ENCODE measurements at places on chromosomes 11 and 22.

DNA sequence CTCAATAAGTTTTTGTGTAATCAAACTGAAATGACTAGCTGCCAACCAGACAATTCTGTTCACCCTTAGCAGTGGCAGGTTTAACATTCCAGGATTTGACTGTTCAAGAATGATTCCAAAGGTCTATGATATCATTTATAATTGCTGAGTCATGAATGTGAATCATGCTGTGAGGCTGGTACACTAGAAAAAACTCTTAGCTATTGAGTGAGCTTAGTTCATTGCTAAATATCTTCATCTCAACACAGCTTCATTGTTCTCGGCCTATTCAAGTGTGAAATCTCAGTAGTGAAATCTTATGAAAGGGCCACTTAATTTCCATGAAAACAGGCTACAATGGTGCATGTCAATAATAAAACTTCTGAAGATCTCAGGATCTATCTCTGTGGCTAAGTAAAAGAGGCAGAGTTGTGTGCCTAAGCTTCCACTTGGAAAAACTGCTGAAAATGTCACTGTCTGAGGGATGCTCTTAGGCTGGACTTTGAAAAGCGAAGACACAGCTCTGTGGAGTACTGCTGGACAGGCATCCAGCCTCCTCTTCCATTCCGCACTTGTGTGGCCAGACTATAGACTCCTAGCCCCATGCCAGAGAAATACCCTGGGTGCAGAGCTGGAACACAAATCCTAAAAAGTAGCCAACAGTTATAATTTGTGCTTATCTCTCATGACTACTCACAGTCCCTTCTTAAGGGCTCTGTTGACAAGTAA is 12.8 kb downstream of the AQP11 start:
- DNase-seq: peak; percentile 75

DNA sequence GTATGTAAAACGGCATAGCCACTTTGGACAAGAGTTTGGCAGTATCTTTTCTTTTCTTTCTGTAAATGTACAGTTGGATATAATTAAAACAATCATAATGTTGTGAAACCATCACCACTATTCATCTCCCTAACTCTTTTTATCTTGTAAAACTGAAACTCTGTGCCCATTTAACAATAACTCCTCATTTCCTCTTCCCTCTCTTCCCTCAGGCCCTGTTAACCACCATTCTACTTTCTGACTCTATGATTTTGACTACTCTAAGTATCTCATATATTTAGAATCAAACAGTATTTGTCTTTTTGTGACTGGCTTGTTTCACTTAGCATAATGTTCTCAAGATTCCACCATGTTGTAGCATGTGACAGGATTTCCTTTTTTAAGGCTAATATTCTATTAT is 10.2 kb downstream of the SCUBE2 start:
- DNase-seq: no peak

DNA sequence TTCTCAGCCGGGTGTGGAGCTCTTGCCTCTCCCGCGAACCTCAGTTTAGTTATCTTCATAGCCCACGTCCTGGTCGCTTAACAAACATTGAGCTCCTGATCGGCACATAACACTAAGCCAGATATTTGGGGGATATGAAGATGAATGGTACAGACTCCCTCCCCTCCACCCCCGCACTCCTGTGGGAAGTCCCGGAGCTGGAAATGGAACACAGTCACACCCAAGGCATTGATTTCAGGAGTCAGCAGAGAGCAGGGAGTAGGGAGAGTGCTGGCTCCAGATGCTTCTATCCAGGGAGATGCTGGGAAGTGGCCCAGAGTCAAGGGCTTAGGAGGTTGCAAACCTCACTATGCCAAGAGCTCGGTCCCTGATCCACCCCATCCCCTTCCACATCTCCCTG is 26.1 kb upstream of the CABP7 start:
- no peak for DNase-seq

GRCh38 chr11:17601676-17602075 is 54.6 kb downstream of the OTOG start:
- DNase-seq: no peak

GRCh38 chr11:79055856-79056631 is 384.8 kb downstream of the TENM4 start:
- no peak for DNase-seq

GRCh38 chr22:45790401-45790800 is 118.8 kb downstream of the ATXN10 start:
- no peak for DNase-seq

- no peak for DNase-seq
Measured at GRCh38 chr11:3882655-3883054, 27.2 kb downstream of the STIM1 start.

- no peak for DNase-seq
Measured at GRCh38 chr11:34313099-34313517, 44.7 kb downstream of the ABTB2 start.

GRCh38 chr22:50260434-50260800 is 1.1 kb downstream of the MAPK12 start:
- no peak for DNase-seq

DNA sequence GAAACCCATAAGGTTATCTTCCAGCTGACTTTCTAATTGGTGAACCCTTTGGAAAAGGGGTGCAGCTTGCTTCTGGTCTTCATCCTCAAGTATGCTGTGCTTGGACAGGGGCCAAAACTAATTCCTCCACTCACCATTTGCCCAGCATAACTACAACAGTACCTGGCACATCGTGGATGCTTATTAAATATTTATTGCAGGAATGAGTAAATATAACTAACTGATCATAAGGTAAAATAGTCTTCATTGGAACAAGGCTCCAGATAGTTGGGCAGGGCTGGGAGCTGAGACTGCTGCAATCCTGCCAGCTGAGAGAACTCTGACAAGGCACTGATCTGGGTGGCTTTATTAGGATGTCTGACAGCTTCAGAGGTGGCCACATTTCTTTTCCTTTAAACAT is 2.4 kb upstream of the SIDT2 start:
- DNase-seq: no peak

DNA sequence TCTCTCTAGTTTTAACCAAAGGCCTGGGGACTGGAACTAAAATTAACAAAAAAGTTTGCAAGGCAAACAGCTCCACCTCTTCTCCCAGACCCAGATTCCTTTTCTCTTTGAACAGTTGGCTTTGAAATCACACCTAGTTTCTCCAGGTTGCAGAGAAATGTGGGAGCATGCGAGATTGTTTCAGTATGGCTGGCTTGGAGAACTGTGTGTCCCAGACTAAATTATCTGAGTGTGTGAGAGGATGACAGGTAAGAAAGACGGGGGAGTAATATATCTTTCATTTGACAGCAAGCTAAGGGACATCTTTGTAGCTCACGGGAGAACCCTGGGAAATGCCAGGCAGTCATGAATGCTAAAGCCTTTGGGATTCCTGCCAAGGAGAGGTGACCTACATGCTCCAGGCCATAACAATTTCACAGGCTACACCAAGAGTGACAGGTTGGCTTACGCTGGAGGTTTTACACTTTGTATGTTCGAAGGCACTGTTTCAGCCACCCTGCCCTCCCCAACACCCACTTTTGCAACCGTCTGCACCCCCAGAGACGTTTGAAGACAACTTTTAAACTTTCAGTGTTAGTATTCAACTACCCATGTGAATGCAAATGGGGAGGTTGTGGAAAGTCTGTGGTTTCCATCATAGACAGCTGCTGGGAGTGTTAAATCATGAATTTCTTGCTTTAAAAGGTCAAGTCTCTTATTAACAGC is 109.3 kb upstream of the SNX19 start:
- no peak for DNase-seq

- DNase-seq: no peak
Measured at GRCh38 chr11:46362156-46363030, 15.1 kb downstream of the DGKZ start.

- DNase-seq: no peak
Measured at GRCh38 chr11:17952487-17952886, 60.4 kb downstream of the SERGEF start.

DNA sequence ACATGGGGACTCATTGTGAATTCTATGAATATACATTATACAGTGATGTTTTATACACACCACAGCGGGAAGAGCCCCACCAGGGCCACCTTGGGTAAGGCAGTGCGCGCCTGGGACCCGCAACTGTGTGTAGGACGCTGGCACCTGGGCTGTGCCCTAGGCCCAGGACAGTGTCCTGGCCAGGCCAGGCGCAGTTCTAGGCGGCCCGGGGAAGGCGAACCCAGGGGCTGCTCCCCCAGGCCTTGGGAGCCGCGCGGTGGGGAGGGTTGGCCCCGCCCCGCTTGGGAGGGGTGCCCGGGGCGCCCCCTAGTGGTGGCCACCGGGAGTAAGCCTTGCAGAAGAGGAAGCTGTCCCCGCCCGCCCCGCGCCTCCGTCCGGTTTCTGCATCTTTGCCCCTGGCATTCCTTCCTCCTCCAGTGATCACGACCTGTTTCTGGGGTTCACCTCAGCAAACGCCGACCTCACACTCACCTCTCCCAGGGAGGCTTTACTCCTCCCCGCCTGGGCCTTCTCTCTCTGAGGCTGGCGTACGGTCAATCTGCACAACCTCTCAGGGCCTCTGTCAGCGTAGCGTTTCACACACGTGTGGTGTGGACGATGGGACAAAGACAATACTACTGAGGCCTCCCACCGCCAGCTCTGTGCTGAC is 9.5 kb upstream of the EHD1 start:
- peak; percentile 63 for DNase-seq

- DNase-seq: peak; percentile 5
Measured at GRCh38 chr11:31487848-31488247, 21.6 kb downstream of the IMMP1L start.

DNA sequence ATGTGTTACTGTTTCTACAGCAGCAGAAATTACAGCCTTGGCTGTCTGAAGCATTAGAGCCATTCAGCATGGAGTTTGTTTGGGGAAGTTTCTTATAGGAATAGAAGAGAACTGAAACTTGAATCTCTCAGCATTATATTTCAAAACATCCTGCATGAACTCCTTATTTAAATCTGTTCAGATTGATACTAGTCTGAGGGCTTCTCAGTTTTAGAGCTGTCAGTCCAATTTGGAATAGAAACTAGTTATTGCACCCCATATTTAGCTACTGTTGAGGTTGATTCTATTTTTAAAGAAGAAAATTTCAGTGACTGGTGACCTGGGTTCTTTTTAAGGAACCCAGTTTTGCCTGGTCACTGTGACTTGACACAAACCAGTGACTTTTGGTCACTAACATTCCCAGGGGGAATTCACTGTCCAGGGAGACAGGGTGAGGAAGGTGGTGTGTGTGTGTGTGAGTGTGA is 126.0 kb upstream of the TTC12 start:
- no peak for DNase-seq

GRCh38 chr11:111285189-111286091 is 12.9 kb upstream of the POU2AF3 start:
- DNase-seq: no peak

DNA sequence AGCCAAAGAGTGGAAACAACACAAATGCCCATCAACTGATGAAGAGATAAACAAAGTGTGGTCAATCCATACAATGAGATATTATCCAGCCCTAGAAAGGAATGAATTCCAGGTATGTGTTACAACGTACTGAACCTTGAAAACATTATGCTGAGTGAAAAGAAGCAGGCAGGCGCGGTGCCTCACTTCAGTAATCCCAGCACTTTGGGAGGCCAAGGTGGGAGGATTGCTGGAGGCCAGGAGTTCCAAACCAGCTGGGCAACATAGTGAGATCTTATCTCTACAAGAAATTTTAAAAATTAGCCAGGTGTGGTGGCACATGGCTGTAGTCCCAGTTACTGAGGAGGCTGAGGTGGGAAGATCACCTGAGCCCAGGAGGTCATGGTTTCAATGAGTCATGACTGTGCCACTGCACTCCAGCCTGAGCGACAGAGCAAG is 24.6 kb upstream of the TESMIN start:
- no peak for DNase-seq

DNA sequence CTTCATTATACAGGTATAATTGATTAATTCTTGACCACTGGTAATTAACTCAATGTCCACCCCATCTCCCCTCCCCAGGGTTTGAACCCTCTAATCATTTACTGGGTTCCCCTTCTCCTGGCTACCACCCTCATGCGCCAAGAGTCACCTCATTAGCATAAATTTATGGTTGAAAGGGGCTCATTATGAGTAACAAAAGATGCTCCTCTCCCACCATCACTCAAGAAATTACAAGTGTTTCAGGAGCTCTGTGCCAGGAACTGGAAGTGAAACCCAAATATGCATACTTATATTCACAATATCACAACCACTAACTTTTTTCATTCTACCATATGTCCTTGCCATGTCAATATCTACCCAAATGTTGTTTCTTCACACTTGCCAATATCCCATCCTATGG is 7.8 kb upstream of the STIP1 start:
- no peak for DNase-seq

- no peak for DNase-seq
Measured at GRCh38 chr11:134760299-134760698, 348.3 kb upstream of the B3GAT1 start.
